ENCODE measurements at places on chromosomes 12 and 14.

DNA sequence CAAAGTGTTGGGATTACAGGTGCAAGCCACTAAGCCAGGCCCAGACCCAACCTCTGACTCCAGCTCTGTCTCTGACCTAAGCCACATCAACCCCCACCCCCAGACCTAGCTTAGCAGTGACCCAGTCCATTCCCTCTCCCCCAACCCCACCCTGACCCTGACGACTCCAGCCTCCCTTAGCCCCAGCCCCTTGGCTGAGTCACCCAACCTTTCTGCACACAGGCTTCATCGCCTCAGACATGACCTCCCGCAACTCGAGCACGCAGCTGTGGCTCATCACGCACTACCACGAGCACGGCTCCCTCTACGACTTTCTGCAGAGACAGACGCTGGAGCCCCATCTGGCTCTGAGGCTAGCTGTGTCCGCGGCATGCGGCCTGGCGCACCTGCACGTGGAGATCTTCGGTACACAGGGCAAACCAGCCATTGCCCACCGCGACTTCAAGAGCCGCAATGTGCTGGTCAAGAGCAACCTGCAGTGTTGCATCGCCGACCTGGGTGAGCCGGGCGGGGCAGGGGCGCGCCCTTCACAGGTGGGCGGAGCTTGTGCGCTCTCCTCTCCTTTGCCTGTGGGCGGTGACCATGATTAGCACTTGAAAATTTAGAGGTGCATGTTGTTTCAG, 7.8 kb downstream of the ACVRL1 start:
- DNase-seq, result no peak

DNA sequence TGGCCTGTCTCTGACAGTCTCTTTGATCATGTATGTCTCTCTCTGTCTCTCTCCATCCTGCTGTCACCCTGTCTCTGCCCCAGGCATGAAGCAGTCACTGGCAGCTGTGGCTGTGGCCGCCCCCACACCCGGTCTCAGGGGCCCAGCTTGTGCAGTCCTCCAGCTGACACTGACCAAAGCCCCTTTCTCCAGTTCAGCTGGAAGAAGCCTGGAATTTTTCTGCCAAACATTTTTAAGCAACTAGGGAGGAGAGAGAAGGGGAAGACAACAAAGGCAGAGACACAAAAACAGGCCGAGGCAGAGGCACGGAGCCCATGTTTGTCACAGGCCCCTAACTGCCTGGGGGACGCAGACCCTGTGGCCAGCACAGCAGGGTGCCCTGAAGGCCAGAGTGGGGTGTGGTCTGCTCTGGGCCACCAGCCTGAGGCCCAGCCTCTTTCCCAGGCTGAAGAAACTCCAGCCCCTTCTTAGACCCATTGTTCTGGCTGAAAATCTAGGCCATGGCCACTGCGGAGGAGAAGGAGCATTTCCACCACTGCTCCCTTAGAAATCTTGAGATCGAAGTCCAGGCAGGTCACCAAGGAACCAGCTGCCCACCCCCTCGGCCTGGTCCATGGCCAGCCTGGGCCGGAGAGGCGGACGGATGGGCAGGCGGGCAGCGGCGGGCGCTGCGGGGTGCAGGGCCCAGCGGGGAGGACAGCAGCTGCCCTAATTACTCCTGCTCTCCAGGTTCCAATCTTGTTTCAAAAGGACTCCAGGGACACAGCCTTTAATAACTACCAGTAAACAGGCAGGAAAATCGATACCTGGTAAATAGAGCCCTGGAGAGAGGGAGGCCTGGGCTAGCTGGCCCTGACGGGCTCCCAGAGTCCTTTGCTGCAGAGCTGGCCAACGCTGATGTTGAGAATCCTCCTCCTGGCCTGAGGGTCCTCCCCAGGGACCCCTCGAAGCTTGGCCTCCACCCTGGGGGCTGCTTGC, 14.9 kb downstream of the DTX1 start:
- DNase-seq, result no peak

- peak; percentile 75 for DNase-seq
Measured at GRCh38 chr14:36901861-36902260, 240.2 kb downstream of the PAX9 start.

DNA sequence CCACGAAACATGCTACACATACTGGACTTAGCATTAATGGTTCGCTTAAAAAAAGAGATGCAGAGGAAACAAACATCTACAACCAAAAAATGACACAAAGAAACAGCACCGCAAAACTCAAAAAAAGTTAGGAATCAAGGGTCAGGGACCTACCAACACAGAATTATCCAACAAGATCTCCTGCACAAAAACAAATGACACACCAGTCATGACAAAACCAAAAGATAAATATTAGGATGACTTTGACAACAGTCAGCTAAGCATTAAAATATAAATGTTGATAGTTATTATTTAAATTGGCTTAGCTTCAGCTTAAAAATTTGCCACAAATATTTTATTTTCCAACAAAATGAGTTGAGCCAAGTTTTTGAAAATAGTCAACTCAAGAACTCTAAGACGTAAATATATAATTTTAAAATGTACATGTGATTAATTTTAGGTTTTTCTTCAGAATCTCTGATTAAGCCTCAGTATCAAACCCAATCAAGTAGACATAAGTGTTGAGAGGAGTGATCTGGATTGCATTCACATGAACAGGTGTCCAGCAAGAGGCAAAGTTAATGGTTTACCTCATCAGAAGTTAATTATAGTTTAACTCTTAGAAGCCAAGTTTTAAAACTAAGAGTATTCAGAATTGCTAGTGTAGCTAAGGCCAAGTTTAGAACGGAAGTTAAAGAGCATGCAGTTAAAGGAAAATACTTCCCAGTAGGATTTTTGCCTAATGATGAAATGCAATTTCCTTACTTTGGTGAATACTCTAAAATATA, 79.9 kb downstream of the HEATR5A start:
- DNase-seq, result peak; percentile 2

- DNase-seq, result no peak
Measured at GRCh38 chr12:50402264-50403000, 1.7 kb downstream of the LARP4 start.
